Activated naive CD4-positive, alpha-beta T cell (primary cell): ENCODE measurements at places on chromosomes 1 and 21.

- DNase-seq, result no peak
These were observed 55.2 kb downstream of the BRWD1 start for GRCh38 chr21:39258207-39258606.

DNA sequence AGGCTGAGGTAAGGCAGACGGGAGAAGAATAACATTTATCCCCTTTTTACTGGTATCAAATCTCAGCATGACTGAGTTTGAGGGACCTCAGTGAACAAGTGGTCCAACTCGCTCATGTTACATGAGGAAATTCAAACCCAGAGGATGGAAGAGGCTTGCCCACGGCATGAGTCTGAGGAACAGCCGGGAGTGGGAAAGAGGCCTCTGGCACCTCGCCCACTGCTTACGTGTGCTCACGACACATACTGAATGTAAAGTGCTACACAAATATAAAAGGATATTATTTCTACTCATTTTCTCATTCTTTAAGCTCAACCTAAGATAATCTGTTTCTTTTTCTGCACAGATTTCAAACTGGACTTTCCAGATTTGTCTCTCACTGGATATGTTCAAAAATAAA is 14.7 kb downstream of the BEND5 start:
- no peak for DNase-seq

DNA sequence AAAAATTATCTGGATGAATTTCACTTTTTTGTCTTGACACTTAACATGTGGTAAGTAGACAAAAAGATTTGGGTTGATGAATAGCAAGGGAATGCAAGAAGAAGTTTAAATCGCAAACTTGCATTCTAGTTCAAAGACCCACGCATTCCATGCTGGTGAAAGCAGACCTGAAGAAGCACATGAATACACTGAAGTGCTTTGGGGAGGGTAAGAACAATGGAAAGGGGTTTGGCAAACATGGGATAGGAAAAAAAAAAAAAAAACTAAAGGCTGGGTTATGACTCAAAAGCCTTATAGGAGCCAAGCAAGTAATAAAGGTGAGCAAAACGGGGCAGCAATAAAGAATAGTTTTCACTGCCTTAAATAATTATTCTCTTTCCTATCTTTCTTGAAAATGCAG is 450.2 kb downstream of the LMO4 start:
- DNase-seq, result no peak

GRCh38 chr1:91404151-91405012 is at the start of gene HFM1:
TSS of gene HFM1 (minus strand) at chr1:91404837. CDS start at chr1:91401082, 3,755 bp downstream.
- DNase-seq, result no peak
